ENCODE measurements at places on chromosomes 2 and 18.

GRCh38 chr18:9711361-9712129 lies 3.4 kb downstream of the RAB31 start:
- no peak for DNase-seq

DNA sequence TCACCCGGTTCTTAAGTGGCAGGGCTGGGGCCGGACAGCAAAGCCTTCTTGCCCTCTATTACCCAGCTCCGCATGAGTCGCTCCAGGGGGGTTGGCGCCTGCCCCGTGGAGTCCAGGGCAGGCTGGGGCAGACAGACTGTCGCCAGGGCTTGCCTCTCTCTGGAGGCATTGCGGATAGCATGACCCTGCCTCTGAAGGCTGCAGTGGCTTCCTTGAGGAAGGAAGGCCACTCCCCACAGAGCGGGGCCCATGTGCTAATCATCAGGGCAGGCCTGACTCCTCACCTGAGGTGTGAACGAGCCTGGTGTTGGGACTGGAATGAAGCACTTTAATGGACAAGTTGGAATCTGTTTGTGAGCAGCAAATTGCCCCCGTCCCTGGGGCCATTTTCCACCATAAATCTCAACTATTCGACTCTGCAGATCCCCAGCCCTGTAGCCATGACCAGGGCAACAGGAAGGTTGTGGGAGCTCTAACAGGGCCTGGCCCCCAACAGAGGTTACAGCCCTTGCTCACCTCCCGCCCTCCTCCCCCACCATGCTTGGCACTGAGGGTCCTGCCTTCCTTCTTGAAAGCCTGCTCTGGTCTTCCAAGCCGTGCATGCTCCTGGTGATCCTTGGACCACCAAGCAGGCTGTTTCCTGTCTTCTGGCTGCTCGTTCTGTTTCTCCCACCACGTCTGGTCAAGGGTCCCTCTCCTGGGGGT lies 144.9 kb upstream of the HAAO start:
- no peak for DNase-seq

- DNase-seq: no peak
Observed at GRCh38 chr2:95313296-95314131, 16.4 kb downstream of the KCNIP3 start.

DNA sequence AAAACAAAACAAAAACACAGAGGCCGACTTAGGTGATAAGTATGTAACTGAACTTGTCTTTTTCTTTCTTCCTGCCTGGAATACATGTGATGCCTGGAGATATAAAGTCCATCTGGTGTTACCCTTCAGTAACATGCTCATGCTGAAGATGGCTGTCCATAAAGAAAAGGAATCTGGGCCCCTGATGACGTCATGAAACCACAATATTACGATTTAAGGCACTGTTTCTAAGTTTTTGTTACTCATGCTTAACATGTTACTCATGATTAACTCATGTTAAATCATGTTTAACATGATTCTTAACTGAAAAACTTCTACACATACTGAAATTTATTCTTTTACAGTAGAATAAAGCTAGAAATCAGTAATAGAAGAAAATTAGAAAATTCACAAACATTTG lies 49.0 kb downstream of the STRADB start:
- DNase-seq: no peak

DNA sequence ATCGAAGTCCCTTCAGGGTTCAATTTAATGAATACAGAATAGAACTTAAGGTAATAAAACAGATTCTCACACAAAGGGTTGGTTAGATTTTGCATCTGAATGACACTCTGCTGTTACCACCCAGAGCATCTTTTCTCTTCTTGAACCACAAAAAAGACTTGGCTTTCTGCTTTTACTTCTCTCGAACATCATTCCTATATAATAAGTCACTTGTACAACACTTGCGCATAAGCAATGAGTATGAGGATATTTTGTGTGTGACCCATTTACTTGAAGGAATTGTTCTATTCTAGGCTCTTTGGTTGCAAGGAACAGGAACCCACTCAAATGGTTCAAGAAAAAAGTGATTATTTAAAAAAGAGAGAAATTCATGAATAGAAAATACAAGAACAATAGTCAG lies 126.2 kb downstream of the NUP35 start:
- DNase-seq: no peak

DNA sequence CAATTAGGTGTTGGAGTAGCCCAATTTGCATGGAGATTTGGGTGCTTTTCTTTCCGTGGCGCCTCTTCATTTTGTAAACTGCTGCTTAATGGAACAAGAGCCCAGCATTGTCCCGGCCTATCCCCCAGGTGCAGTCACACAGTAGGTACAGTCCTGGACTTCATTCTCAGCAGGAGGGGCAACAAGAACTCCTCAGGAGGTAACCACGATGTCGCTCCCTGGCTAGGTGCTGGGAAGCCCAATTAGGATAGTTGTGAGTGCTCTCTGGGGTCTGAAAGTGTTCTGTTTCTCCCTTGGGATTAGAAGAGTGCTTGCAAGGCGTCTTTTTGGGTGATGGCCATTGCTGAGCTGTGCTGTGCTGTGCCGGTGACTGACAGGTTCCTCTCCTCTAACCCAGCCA lies 53.8 kb downstream of the CABLES1 start:
- DNase-seq: no peak

DNA sequence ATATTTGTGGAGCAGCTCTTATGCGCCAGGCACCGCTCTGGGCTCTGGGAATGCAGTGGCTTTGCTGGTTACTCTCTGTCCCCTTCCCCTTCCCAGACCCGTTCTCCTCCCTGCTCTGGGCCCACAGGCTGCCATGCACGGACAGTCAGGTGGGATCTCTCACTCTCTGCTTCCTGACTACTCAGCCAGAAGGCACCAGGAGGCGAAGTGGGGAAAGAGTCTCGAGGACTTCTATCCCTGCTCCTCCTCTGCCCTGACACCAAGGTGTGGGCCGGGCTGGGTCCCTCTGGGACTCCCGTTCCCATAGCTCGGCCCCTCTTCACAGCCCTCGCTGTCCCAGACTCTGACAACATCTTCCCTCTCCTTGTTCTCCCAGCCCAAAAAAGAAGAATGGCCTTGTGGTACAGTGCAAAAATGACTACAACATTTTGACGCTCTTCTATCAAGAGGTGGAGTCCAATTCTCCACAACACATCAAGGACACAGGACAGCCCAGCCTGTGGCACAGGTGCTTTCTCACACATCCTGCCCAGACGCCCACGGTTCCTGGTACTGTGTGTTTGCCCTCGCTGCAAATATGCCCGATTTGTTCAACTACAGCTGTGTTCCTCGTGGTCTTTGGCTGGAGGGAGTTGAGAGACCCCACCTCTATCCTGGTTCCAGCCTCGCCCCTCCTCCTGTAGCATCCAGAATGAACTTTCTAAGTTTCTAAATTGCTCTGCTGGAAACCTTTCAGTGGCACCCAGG lies 14.0 kb upstream of the DUSP2 start:
- DNase-seq: no peak
